Transverse colon (tissue), 4 donors: ENCODE measurements at places on chromosomes 7 and 10. TPM values are rescaled to one million over a fixed set of nuclear protein-coding genes. Genes with fewer than 3 reads are reported as not detected.

PAX4 gene
- total RNA-seq, result not detected

PLAC9 gene
- 5.7 TPM for total RNA-seq

VDAC2 gene
- 129 TPM for total RNA-seq

HOXA2 gene
- 6.4 TPM for total RNA-seq

HOXA5 gene
- 89.8 TPM for total RNA-seq

CLDN12 gene
- total RNA-seq, result 28.1 TPM

CRTAC1 gene
- total RNA-seq, result 0.41 TPM

MRC1 gene
- total RNA-seq, result 22.1 TPM

RARRES2 gene
- 111 TPM for total RNA-seq

SPDYE3 gene
- total RNA-seq, result not detected

KIF20B gene
- 3.3 TPM for total RNA-seq

AKR1B1 gene
- 37.2 TPM for total RNA-seq

TMEM140 gene
- 36.3 TPM for total RNA-seq

CUTC gene
- 21.1 TPM for total RNA-seq

MEOX2 gene
- total RNA-seq, result not detected

TUBAL3 gene
- total RNA-seq, result 0.40 TPM

IQUB gene
- 0.14 TPM for total RNA-seq

PON1 gene
- not detected for total RNA-seq

GIMAP8 gene
- 2.2 TPM for total RNA-seq

ATP6V0A4 gene
- total RNA-seq, result not detected

PITX3 gene
- not detected for total RNA-seq

OGDHL gene
- 1.00 TPM for total RNA-seq

HECW1 gene
- 1.4 TPM for total RNA-seq

AGBL3 gene
- not detected for total RNA-seq

POM121 gene
- total RNA-seq, result 24.3 TPM

TRAPPC14 gene
- total RNA-seq, result 43.5 TPM

COL1A2 gene
- 47.0 TPM for total RNA-seq

ODAD2 gene
- total RNA-seq, result not detected

MRPS17 gene
- 7.0 TPM for total RNA-seq

COL26A1 gene
- total RNA-seq, result not detected

PTF1A gene
- not detected for total RNA-seq

MACROH2A2 gene
- total RNA-seq, result 8.6 TPM

RSPH10B gene
- total RNA-seq, result not detected

TSPAN12 gene
- total RNA-seq, result 55.6 TPM

ATRNL1 gene
- total RNA-seq, result 15.2 TPM

ANKRD22 gene
- total RNA-seq, result 3.0 TPM

CCDC3 gene
- total RNA-seq, result 0.75 TPM

IDI2 gene
- not detected for total RNA-seq

VCL gene
- total RNA-seq, result 114 TPM

CTAGE4 gene
- 7.8 TPM for total RNA-seq

NUPR2 gene
- not detected for total RNA-seq
